ENCODE measurements at places on chromosomes 3 and 15. TPM values are rescaled to one million over a fixed set of nuclear protein-coding genes. Genes with fewer than 3 reads are reported as not detected.

DNA sequence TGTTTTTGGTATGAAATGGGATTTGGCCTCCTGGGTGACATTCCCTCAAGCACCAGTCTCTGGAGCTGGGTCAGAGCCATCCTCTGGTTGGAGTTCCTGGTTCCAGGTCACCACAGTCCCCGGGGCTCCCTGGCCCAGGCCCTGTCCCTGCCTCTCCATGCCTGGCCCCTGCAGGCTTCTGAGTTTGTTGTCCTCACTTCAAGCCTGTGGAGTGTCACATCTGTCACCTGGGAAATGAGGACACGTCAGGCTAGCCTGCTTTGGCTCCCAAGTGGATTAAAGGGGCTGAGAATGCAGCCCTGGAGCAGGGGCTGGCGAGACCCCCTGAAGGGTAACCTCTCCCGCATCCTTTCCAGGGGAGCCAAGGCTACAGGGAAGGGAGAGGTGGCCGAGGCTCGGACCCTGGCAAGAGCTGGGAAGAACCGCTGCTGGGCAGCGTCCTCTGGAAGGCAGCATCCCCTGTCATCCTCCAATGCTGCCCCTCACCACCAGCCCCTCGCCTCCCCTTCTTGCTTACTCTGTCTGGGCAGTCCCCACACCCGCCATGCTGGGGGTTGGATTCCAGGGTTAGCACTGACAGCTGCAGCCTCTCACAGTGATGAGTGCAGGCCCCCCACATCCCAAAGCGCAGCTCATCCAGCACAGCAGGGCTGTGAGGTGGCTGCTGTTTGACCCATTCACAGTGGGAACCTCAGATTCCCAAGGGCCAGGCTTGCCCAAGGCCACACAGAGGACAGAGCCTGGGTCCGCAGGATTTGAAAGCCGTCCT lies 75.5 kb upstream of the IQSEC1 start:
- peak; percentile 58 for DNase-seq

DNA sequence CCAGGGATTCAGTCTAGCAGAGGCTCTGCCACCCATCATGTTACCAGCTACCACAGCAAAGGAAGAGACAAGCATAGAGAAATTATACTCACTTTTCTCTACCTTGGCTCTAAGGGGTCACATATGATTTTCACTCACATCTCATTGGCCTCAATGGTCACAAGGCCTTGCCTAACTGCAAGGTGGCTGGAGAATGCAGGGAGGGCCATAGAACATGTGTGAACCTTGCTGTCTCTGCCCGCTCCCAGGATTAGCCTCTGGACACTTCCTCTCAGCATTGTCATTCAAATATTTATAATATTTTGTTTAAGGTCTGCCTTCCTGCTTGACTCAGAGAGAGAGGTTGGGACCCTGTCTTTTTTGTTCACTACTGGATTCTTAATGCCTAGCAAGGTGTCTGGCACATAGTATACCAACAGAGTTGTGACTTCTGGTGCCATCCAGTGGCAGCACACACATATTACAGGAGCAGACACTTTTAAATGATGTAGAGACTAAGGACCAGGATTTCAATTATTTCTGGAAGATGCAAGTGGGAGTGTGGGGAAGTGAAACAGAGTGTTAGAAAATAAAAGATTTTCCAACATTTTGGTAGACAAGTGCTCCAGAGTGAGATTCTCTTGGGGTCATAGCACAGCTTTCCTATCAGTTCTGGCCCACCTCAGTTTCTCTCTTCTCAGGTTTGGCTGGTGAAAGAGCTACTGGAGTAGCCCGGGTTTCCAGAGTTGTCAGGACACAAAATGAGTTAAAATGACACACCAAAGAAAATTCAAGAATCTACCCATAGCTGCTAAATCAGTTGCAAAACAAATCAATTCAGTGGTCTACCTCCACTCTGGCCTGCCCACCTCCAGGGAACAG lies 119.0 kb upstream of the RASGRP1 start:
- no peak for DNase-seq

DNA sequence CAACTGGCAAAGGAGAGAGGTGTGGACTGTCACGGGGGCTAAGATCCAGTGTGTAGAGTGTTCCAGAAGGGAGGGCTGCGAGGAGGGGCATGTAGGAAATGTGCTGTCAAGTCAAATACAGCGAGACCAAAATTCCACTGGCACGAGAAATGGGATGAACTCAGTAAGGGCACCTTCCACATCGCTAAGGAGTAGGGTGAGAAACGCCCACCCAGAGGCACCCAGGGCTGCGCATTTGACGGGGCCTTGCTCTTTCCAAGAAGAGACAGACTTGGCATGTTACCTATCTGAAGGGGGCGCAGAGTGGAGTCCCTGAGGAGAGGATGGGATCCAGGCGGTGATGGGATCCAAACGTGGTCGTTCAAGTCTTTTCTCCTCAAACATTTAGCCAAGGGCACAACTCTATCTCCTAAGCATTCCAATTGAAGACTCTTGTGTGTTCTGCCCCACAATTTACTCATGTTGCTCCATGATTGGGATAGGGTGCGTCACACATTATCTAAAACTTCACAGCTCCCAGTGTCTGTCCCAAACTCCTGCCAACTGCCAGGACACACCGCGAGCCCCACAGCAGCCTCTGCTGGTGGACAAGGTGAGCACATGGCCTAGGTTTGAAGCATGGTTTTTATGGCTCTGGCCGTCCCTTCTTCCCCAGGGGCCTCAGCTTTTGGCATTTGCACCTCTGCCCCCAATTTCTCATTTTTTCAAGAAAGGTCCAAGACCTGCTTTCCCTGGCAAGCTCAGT lies 7.6 kb downstream of the SELENOS start:
- DNase-seq = no peak

DNA sequence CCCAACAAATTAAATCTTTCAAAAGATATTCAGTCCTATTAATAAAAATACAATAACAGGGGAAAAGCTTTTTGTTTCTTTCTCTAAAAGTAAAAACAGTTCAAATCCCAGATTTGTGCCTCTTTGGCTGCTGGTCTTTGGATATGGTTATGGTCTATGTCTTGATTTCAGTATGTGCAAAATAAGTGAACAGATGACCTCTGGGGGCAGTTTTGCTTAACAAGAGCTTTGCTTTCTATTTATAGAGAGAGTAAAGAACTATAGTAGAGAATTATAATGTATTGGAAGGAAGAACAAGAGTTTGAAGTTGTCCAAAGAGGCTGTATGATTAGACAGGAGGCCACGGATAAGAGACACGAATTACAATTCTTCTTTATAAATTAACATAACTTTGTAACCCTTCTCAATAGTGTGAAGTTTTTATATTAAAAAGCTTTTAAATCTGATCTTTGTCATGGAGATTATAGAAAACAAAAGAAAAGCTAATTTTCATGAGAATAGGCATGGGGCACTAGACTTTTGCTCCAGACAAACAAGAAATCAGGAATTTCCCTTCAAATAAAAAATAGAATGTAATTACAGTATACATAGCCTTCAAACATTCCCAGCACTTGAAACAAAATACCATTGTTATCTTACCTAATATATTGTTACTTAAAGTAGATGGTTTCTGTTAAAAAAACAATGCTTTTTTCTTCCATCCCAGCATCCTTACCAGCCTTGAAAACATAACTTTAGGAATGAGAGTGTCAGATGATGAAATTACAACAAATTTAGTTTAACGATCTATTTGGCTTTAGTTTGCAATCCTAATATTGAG lies 432.7 kb upstream of the ARHGEF26 start:
- DNase-seq = no peak

GRCh38 chr15:69234676-69235075 lies 64.0 kb upstream of the PAQR5 start:
- no peak for DNase-seq

- DNase-seq = no peak
Observed at GRCh38 chr3:152472672-152472954, 203.9 kb downstream of the MBNL1 start.

SATB1 gene
- total RNA-seq = 56.9 TPM

- no peak for DNase-seq
Observed at GRCh38 chr3:107629566-107629965, 106.8 kb downstream of the BBX start.

HESX1 gene
- total RNA-seq = 0.57 TPM

LMAN1L gene
- total RNA-seq = 7.9 TPM

EXOG gene
- total RNA-seq = 38.6 TPM

PPP1R14D gene
- not detected for total RNA-seq

GRCh38 chr3:129838086-129838485 lies 55.4 kb downstream of the TMCC1 start:
- DNase-seq = no peak

DNA sequence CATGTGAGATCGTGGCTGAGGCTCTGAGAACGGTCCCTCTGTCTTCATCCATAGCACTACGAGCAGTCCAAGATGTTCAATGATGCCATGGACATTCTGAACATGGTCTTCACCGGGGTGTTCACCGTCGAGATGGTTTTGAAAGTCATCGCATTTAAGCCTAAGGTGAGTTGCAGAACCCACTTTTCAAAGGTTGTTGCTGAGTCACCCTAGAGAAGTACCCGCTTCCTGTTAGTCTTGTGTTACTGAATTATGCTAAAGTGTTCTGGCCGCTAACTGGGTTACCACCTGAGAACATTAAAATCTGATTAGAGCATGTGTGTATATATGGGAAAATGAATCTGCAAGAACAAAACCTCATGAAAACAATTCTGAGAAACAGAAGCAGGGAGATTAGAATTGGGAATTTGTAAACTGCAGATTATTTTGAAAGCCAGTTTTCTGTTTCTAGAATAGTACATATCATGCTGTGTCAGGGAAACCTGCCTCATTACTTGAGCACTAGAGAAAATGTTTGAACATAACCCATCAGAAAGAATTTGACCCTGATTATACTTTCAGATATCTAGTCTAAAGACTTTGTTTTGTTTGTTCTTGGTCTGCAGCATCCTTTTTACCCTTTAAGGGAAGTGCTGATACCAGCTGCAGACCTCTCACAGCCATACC lies 92.6 kb downstream of the CHDH start:
- DNase-seq = no peak

DNA sequence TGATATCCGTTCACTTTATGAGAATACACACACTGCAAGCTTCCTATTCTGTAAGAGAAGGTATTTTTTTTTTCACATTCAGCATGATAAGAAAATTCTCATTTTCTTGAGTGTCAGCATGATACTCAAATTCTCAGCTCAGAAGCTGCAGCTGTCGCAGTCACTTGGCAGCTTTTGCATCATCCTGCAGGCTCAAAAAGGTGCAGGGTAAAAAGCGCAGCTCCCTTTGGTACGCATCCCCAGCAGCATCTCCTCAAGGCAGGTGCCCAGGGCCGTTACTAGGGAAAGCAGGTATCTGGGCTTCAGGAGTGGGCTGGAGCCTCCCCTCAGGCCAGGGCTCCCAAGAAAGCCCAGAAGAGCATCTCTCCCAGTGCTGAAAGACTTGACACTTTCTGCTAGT lies 22.3 kb downstream of the LNP1 start:
- no peak for DNase-seq

ARPP21 gene
- total RNA-seq = not detected

LARP6 gene
- total RNA-seq = 37.8 TPM

CCR3 gene
- not detected for total RNA-seq

CIDEC gene
- total RNA-seq = 1.9 TPM

- no peak for DNase-seq
Observed at GRCh38 chr3:120275618-120276017, 9.4 kb downstream of the GPR156 start.

DNA sequence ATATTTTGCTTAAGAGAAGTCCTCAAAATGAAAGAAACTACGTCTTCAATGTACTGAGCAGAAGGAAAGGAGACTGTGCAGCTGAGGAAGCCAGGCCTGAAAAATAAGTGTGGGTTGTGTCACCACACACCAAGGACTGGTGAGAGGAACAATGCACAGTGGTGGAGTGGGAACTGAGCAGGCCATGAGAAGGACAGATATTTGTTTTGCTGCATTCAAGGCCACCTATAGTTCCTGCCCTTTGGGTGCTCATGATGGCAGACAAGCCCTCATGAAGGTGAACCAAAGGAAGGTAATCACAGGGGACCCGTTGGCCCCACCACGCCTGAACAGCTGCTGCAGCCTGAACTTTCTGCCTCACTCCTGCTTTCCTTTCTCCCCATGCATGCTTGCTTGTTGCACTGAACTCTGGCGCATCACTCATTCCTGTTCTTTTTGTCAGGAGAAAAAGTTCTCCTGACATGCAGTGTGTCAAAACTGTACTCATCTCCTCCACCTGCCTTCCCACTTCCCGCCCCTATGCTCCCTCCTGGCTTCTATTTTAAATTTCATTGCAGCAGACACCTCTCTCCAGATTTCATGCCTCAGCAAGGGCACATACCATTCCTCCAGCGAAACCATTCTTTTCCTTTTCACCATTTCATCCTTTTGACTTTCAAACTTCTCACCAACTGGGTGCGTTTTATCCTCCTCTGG lies 2.2 kb upstream of the RNF7 start:
- no peak for DNase-seq

GRCh38 chr3:113783463-113783862 lies 36.6 kb downstream of the ATP6V1A start:
- no peak for DNase-seq

DNA sequence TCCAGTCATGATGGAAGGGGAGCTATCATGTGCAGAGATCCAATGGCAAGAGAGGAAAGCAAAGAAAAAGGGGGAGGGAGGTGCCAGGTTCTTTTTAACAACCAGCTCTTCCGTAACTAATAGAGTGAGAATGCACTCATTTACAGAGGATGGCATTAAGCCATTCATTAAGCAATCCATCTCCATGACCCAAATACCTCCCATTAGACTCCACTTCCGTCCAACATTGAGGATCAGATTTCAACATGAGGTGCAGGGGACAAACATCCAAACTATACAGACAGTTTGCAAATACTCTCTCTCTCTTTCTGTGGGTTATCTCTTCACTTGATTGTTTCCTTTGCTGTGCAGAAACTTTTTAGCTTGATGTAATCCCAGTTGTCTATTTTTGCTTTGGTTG lies 21.2 kb downstream of the ZDHHC23 start:
- no peak for DNase-seq

GRCh38 chr3:149437710-149438109 lies 36.8 kb upstream of the TM4SF4 start:
- DNase-seq = no peak

PLSCR5 gene
- not detected for total RNA-seq

- DNase-seq = no peak
Observed at GRCh38 chr3:112623717-112624116, 17.2 kb downstream of the CCDC80 start.

DNA sequence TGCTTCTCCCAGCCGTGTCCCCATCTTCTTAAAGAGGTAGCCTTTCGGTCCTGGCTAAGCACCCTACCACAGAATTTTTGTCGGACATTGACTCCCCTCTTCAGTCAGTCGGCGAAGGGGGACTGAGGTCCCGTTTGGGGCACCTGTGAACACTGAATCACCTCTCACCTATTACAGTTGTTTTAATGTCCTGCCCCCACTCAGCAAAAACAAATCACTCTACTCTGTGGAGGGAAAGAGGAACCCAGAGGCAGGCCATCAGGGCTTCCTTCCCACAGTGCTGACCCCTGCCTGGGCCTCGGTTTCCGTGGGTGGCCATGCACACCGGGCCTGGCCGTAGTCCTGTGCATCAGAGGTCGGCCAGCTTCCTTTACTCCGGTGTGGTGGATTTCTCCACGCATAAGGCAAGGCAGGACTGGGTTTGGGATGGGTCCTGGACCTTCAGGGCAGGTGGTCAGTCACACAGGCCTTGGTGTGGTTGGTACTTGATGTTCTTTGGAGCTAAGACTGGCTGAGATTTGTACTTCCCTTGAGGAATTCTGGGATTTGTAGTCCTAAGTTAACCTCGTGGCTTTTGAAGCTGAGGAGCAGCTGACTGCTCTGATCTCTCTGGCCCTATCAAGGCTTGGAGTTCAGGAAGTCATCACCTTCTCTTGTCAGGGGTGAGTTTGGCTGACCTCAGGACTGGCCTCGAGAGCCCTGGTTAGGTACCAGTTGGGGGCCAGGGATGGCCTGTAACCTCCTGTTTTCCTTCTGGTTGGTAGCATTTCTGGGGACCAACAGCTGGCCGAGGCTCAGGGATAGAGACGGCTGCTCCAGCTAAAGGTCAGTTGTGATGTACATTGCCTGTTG lies 627 bp upstream of the FAM131A start:
- DNase-seq = no peak

- no peak for DNase-seq
Observed at GRCh38 chr3:148074946-148075345, 622.8 kb upstream of the AGTR1 start.
